ENCODE measurements at places on chromosomes 7 and 10. TPM values are rescaled to one million over a fixed set of nuclear protein-coding genes. Genes with fewer than 3 reads are reported as not detected.

Gene PLXNA4
- under 0.01 TPM for total RNA-seq

Gene PLXDC2
- 6.1 TPM for total RNA-seq

Gene ANKRD61
- under 0.01 TPM for total RNA-seq

Gene ETV1
- total RNA-seq = 21.1 TPM

Gene CLIP2
- total RNA-seq = 18.1 TPM

Gene CYP2C8
- total RNA-seq = not detected

Gene SPDYE2
- total RNA-seq = not detected

Gene ATP6V0A4
- 0.18 TPM for total RNA-seq

Gene NEUROG3
- not detected for total RNA-seq

Gene CRYGN
- not detected for total RNA-seq

Gene CACNB2
- total RNA-seq = 0.36 TPM

Gene MCM10
- total RNA-seq = 11.8 TPM

Gene ZNF503
- total RNA-seq = 0.83 TPM

Gene TMEM178B
- under 0.01 TPM for total RNA-seq

Gene HKDC1
- total RNA-seq = under 0.01 TPM

Gene CYP3A4
- not detected for total RNA-seq

Gene ADAM12
- 9.7 TPM for total RNA-seq

Gene NODAL
- not detected for total RNA-seq

Gene CRCP
- 37.8 TPM for total RNA-seq

Gene CNPY1
- total RNA-seq = not detected

All from IMR-90 (cell line).